ENCODE measurements at places on chromosomes 2 and 18.

- DNase-seq = no peak
Observed at GRCh38 chr18:13223311-13224143, 5.0 kb downstream of the LDLRAD4 start.

DNA sequence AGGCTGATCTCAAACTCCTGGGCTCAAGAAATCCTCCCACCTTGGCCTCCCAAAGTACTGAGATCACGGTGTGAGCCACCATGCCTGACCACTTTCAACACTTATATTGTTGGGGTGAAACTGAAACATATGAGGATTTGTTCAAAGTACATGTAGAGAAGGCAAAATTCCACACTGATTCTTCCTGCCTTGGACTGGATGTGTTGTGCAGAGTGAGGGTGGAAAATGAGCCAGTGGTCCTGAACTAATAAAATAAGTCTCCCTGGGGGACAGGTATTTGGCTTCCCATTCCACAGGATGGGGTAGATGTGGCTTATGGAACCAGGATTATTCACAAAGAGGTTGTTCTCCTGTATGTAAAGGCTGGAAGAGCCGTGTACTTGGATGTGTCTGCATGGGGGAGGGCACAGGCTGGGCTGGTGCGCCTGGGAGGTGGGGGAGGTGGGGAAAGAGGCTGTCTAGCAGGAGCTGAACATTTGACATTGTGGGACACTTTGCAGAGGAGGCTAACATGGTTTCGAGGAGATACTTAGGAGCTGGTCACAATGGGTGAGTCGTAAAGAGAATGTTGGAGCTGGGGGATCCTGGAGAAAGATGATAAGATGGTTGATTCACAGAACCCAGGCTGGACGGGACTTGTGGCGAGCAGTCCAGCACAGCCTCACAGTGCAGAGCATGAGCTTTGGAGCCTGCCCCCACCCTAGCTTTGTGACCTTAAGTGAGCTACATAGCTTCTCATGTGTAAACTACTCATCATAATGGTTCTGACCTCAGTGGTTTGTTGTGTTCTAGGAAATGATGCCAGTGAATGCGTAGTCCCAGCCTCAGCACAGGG, at the start of gene TXNDC2:
Gene TXNDC2 (plus strand): TSS at position 804 of the 835 bp plus-strand sequence. CDS start 708 bp downstream, outside the sequence.
- DNase-seq = no peak

DNA sequence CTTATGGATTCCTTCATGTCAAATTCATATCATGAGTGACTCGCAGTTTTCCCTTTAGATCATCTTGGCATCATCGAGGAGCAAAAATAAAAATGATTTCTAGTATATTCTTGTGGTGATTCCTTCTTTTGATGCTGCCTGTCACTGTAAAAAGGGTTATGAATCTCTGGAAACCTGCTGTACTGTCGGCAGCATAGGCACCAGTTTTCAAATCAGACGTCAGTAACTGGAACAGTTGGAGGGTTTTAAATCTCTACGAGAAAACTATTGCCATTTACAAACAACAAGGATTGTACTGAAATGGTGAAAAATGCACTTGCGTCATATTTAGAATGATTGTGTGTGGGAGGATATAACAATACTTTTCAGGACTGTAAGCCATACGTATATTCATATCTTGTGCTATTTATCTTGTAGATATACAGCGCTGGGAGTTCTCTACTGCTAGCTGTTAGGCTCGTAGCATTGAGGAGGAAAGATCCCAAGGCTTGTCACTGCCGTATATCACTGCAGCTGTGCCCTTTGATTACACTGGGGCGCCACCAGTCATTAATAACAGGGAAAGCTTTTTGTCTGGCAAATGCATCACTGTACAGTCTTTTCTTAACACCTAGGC, 320.7 kb downstream of the MTX2 start:
- no peak for DNase-seq

DNA sequence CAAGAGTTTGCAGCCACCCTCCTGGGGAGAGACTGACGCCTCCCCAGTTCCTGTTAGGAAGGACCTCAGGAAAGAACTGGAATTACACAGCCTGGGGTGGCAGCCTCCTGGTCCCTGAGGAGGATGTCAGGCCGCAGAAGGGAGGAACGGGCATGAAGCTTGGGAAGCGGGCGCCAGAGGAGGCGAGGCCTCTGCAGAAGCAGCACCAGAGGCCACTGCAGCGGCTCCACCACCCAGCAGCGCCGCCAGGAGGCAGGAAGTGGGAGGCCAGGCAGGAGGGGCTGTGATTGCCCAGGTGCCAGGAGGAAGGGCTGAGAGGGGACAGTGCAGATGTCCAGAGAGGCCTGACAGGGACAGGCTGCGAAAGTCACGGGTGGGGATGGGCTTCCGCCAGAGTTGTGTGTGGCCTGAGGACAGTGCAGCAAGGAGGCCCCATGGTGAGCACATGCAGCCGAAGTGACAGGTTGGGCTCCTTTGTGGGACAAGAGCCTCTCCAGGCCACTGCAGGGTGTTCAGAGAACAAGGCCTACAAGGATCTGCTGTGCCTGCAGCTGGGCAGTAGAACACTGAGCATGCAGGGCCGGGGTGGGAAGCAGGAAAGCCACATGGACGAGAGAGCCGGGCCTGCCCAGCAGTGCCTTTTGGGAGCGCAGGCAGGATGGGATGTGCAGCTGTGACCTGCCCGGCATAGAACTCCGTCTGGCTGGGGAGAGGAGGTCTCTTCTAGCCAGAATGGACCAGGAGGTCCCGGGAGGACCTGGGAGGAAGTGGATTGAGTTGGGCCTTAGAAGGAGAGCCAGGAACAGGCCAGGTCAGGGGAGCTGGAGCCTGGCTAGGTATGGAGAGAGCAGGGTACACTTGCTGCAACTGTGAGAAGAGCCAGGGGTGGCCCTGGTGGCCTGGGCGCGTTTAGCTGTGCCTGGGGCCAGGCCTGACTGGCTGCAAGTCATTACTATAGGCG, 39.1 kb upstream of the ALPP start:
- DNase-seq = no peak

DNA sequence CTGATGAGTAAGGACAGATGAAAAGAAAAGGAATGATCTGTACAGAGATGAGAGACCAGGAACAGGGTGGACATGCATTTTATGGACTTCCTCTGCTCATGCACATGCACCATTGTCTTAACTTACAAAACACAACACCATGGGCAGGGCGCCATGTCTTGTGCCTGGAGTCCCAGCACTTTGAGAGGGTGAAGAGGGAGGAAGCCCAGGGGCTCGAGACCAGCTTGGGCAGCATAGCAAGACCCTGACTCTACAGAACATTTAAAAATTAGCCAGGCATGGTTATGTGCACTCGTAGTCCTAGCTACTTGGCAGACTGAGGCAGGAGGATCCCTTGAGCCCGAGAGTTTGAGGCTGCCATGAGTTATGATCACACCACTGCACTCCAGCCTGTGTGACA, 86.9 kb downstream of the ZFP36L2 start:
- no peak for DNase-seq

- no peak for DNase-seq
Observed at GRCh38 chr18:59208602-59209125, 11.3 kb upstream of the GRP start.

GRCh38 chr2:6780765-6781274, 84.9 kb downstream of the CMPK2 start:
- DNase-seq = no peak

DNA sequence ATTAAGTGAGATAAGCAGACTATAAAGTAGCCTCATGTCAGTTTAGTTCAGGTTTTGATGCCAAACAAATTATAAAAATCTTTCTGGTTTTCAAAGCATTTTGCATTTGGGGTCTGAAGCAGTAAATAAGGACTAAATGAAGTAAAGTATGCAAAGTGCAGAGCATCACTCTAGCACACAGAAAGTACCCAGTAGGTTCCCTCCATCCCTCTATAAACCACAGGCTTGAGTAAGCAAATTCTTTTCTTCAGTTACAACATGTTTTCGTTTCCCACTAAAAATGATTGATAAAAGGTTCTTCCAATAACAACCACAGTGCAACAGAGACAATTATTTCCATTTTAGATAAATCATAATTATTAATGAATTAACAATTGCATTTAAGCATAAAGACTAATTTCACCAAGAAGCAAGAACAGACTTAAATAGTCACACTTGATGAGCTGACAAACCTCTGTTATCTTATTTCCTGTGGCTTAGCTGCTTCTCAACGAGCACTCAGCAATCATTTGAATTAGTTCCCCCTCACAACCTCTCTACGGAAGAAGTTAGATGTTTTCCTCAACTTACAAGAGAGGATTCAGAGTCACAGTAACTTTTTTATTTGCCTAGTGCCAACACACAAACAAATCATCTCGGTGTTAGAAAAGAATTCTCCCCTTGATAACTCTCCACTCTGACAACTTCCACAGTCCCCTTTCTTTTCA, 249.8 kb downstream of the NBAS start:
- DNase-seq = no peak

GRCh38 chr2:203689426-203690116, 16.9 kb upstream of the CD28 start:
- DNase-seq = no peak

DNA sequence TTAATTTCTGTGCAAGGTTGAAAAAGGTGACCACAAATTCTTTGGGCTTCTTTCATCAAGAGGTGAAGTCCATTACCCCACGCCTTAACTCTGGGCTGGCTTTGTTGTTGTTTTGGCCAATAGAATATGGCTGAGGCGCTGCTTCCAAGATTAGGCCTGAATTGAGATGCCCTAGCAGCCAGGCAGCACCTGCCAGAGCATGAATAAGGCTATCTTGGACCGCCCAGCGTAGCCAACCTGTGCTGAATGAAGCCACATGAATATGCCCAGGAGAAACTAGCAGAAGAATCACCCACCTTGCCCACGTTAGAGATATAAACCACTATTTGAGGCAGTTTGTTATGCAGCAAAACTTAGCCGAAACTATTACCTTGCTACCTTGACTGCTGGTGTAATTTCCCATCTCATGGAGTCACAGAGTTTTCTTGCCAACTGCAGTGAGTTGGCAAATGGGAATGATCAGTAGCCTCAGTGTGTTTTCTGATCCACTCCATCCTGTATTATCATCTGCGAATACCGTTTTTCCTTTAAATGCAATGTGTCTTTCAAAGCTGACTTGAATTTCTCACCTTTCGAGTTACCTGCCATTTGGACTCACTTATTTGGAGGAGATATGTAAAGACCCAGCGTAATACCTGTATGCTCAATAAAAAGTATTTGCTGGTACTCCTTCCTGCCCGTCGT, 679 bp downstream of the TSGA10 start:
- no peak for DNase-seq

DNA sequence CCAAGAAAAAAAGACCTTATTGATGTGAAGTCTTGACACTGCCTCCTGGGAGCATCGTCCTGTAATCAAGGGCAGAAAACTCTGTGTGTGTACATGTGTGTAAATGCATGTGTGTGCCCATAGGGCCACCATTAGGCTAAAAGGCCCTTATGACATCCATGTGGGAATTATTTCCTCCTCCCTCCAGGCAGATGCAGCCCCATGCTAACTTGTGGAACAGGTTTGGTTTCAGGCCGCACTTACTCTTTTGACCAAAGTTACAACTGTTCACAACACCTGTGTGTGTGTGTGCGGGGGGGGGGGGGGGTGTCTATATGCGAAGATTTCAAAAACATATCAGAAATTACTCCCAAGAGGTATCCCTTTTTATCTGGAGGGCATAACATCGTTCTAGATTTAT, 87.4 kb upstream of the SLC14A2 start:
- DNase-seq = no peak

DNA sequence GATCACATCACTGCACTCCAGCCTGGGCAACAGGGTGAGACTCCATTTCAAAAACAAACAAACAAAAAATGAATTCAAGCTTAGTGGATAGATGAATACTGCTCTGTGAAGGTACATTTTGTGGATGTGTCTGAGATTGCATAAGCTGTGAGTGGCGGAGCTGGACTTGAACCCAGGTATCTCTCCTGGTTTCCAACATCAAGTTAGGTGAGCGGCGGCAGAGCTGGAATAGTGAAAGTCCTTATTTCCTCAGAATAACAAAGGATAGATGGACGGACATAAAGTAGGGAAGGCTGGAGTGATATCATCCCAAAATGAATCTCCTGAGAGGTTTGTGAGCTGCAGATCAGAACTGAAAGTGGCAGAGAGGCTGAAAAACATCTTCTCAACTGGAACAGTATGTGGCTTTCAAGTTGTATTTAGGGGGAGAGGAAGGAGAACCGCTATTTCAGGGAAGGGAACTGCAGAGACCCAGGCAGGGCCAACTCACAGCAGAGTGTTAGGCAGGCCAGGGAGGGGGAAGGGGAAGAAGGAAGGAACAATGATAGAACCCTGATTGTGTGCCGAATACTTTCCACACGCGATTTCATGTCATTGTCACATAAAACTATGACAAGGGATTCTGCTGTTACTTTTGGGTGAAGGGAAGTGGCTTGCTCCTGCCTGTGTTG, 106.2 kb downstream of the LPIN1 start:
- no peak for DNase-seq

GRCh38 chr18:78924786-78925540, 54.7 kb upstream of the SALL3 start:
- DNase-seq = no peak

Measured in stimulated activated CD4-positive, alpha-beta T cell treated with anti-CD3 and anti-CD28 coated beads, Interleukin-12 subunit alpha, Interleukin-12 subunit beta, amount 100 ng/mL, for 24 hours (primary cell).